ENCODE measurements at places on chromosomes 2 and 18.

DNA sequence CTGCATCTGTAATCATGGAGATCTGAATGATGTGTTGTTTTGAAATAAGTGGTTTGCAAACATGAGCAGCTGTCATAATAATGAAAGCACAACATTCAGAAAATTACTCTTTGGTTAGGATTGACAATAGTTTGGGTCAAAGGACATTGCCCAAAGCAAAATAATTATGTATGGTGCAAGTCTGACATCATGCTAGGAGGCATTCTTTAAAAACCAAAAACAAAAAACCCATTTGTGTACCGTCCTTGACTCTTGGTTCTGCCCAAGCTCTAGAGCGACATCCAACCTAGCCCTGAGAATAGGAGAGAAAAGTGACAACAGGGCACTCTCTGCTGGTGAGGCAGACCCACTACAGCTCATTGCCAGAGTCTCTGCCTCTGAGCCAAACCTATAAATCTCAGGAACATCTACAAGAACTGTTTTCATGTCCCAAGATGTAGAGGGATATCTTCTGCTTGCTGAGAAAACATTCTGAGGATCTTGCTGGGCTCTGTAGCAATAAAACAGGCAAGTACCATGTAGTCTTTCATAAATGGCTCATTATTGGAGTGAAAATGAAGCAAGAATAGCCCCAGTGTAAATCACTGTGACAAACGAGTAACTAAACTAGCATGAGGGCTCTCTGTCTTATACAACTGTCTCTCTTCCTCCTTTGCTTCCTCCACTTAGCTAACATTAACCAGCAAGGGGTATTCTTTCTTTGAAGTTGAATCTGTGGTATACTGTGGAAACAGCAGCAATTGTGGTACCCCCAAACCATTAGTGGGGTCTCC, 266.8 kb upstream of the CXCR4 start:
- DNase-seq: peak; percentile 3

DNA sequence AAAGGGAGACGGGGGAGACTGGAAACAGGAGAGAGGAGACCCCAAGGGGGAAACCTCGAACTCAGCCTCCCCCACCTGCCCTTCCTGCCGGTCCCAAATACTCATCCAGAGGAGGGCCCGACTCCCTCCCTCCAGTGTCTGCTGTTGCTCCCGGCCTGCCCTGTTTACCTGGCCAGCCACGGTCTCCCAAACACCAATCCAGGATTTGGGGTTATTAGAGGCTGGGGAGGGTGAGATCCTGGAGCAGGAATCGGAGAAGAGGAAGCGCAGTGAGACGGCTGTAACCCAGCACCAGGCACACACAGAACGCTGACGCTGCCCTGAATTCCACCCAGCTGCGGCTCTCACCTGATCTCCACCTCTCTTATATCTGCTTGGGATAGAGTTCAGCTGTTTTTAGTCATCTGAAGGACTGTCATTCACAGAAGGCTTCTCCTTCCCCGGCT, 213.0 kb downstream of the TNS1 start:
- DNase-seq: no peak

- DNase-seq: no peak
These were observed 592 bp upstream of the MARS2 start for GRCh38 chr2:197704434-197705120.

DNA sequence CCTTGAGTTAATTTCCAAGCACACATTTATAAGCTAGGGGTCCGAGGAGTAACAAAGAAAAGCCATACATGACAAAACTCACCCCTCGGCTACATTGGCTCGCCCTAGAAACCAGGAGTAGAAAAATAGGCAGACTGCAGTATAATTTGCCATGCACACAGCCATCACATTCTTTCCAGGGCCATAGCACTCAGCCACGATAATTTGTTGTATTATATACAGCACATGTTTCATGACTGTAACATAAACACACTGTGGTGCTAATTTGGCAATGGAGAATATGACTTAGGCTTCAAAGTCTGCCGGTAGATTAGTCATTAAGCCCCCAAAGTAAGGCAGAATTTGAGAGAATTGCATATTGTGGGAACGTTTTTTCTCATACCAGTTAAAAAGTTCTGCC, 254.9 kb downstream of the ZNF521 start:
- no peak for DNase-seq

- no peak for DNase-seq
These were observed 88.7 kb upstream of the CXCR4 start for GRCh38 chr2:136206613-136207012.

DNA sequence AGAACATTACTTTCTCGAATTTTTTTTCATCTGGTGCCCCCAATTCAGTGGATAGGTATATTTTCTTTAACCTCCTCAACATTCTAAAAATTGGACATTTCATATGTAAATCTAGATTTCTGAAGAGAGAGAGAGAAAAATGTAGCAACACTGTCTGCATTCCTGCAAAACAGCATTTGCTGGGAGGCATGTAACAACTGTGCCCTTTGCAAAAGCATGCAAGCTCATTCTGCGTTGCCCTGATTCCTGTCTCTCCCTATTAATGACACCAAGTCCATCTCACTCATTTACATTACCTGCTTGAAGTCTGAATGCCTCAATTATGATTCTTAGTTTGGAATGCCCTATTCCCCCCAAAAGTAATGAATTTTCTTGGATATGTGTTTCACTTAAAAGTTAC, 79.8 kb upstream of the BARD1 start:
- no peak for DNase-seq

GRCh38 chr18:34911661-34912384, 129.4 kb upstream of the MAPRE2 start:
- peak; percentile 21 for DNase-seq

GRCh38 chr2:238704471-238705225, 143.2 kb upstream of the TWIST2 start:
- no peak for DNase-seq

- DNase-seq: no peak
These were observed 77.2 kb downstream of the TCF4 start for GRCh38 chr18:55510809-55511208.

DNA sequence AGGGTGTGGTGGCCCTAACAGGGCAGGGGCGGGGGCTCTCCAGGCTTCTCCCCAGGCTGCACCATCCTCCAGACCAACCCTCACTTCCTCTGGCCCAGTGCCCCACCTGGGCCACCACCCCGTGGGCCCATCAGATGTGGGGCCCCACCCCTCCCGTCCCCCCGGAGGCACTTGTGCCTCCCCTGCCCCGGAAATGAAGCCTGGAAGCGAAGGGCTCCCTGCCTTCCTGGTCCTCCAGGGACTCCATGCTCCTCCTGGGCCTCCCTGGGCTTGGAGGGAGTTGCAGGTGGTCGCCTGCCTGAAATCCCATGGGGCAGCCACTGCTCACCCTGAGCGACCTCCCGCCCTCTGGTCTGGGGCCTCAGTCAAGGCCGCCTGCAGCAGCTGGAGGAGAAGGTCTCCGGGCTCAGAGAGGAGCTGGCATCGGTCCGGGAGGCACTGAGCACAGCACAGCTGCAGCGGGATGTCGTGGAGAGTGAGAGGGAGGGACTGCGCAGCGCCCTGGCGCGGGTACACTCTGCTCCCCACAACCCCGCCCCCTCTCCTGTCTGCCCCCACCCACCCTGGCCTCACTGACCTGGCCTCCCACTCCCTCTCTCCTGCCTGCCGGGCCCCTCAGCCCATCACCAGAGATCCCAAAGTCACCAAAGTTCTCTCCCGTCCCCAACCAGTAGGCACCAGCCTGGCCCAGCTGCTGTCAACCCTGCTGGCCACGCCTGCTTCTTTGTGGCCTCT, 28.0 kb downstream of the CROCC2 start:
- DNase-seq: no peak

DNA sequence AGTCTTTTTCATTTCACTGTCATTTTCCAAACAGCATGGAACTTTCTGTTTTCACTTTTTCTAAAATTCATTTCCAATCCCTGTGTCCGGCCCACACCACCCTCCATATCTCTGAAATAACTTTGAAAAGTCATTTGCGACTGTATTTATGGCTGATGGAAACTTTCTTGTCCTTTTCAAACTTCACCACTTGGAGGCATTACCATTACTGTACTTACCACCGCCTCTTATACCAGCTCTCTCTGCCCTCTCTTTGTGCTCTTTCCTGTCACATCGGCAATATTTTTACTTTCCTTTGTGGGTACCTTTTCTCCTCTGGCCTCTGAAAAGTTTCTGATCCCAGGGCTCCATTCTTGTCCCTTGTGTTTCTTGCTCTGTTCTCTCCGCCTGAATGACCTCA, 39.5 kb upstream of the IL1RL1 start:
- DNase-seq: no peak

DNA sequence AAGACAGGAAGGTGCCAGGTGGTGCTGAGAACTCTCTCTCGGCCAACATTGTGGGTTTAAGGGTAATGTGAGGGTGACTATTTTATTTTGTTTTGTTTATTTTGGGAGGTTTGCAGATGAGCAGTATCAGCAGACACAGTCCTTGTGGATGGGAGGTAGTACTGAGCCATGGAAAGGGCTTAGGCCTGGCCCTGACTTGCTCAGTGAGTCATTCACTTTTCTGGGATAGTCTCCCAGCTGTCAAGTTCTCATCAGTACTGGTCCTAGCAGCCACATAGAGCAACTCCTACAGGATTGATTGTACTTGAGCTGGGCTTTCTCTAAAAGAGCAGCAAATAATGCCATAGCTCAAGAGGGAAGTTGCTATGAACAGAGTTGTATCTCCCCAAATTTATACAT, 175.2 kb downstream of the LOXHD1 start:
- no peak for DNase-seq

DNA sequence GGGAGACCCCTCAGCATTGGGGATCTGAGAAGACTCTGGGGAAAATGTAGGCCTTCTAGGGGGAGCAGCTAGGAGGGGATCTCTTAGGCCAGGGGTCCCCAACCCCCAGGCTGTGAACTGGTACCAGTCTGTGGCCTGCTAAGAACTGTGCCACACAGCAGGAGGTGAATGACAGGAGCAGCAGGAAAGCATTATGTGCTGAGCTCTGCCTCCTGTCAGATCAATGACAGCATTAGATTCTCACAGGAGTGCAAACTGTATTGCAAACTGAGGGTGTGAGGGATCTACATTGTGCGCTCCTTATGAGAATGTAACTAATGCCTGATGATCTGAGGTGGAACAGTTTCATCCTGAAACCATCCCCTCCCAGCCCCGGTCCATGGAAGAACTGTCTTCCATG, 127.3 kb downstream of the SCG2 start:
- DNase-seq: no peak

DNA sequence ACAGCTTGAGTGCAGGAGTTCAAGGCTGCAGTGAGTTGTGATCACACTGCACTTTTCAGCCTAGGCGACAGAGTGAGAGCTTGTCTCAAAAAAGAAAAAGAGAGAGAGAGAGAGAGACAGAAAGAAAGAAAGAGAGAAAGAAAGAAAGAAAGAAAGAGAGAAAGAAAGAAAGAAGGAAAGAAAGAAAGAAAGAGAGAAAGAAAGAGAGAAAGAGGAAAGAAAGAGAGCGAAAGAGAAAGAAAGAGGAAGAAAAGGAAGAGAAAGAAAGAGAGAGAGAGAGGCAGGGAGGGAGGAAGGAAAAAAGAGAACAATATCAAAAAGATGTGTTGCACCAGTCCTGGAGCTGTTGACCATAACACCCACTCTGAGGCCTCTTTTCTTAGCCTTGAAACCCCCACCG, 89.8 kb upstream of the MBOAT2 start:
- DNase-seq: no peak

GRCh38 chr2:102277202-102277700, 34.1 kb upstream of the IL1RL1 start:
- no peak for DNase-seq

DNA sequence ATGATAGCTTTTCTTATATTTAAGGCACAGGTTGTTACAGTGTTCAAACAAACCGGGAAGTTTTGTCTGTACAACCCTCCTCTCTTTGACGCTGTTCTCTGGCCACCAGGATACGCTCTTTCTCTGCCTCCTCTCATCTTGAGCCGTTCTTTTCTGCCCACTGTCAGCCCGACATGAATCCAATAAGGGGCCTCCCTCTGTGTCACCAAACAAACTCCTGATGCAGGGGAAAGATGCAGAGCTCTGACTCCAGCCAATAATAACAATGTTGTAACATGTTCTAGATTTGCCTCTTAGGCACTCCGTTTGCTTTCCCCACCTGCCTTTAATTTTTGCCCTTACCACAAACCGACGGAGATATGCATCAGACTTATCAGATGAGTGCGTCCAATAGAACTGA, 449.3 kb downstream of the SLC4A3 start:
- no peak for DNase-seq

GRCh38 chr2:1234731-1235308, 178.4 kb upstream of the TPO start:
- DNase-seq: peak; percentile 66

DNA sequence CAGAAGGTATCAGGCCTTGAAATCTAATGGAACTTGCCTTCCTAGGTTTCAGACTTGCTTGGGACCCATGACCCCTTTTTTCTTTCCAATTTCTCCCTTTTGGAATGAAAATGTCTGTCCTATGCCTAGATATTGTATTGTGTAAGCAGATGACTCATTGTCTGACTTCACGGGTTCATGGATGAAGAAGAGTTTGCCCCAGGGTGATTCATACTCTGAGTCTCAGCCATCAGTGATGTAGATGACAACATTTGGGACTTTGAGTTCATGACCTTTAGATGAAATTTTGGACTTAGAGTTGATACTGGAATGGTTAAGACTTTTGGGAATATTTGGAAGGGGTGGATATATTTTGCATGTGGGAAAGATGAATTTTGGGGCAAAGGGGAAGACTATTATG, 11.2 kb upstream of the SCYGR5 start:
- DNase-seq: peak; percentile 70
